ENCODE measurements at places on chromosomes 5 and 9.

DNA sequence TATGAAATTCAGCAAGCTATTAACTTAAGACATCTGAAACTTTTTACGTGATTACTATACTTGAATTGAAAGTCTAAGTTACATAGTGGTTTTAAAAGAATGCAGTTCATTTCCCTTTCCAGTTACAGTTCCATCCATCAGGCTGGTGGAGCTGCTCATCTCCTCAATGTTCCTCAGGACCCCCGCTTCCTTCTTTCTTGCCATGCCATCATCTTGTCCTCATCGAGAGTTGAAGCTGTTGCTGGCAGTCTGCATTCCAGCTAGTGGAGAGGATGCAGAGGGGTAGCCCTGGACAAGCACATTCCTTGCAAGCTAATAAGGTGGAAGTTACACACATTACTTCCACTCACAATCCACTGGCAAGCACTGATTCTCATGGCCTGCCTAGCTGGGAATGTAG, 8.8 kb upstream of the RNF183 start:
- DNase-seq: no peak

- DNase-seq: no peak
Measured at GRCh38 chr9:82938426-82939218, 124.3 kb downstream of the RASEF start.

GRCh38 chr9:93620881-93621820, 44.8 kb downstream of the PHF2 start:
- no peak for DNase-seq

DNA sequence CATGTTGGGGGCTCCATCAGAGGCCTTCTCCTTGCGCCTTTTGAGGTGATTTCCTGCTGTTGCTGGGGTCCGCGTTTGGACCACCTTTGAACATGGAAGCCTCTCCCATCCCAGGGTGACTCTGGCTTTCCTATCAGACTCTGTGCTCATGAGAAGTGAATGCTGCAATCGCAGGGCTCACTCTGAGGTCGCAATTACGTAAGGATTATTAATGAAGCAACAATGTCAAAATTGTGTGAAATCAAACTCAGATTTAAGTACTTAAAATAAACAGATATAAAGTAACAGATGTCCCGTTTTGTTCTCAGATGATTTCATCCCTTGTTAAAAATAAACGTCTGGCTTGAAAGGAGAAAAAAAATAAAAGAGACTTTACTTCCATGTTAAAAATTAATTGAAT, 634.2 kb downstream of the BNC2 start:
- DNase-seq: no peak

- DNase-seq: no peak
Measured at GRCh38 chr9:37955781-37956422, 52.0 kb upstream of the SLC25A51 start.

GRCh38 chr5:168291342-168291963, at the start of gene WWC1:
Gene WWC1, plus strand, starts transcription at chr5:168291645. Its CDS starts 508 bp downstream, at chr5:168292153.
- DNase-seq: no peak

- DNase-seq: no peak
Measured at GRCh38 chr5:14665949-14666348, 1.4 kb downstream of the OTULIN start.

DNA sequence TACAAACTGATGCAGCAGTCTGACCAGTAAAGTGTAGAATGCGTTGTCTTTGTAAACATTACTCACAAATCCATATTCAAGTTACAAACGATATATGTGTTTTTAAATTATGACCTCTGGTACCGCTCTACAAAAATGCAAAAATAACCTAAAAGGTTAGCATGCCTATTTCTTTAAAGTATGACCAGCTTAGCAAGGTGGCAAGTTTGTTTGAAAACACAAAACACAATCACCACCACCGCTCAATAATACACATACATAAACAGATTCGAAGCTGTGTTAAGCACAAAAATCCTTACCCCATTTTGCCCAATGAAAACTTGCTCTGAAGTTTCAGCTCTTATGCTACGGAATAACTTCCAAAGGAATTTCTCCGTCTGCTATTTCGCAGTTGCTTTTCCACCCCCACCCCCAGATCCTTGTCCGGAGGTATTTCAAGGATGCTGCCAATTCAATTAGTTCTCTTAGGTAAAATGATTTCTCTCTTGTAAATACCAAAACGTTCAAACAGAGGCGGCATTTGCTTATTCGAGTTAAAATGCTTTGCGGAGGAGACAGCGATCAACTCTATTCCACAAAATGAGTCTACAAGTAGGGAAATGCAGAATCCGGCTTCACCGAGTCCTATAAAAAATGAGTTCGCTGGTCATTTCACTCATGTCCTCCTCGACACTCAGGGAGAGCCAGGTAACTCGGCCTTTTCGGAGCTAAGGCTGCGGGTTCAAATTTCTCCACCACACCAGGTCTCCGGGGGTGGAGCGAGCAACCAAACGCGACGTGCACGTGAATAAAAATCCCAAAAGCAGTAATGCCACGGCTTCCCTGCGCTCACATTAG, 1.2 kb downstream of the HOMER1 start:
- no peak for DNase-seq

DNA sequence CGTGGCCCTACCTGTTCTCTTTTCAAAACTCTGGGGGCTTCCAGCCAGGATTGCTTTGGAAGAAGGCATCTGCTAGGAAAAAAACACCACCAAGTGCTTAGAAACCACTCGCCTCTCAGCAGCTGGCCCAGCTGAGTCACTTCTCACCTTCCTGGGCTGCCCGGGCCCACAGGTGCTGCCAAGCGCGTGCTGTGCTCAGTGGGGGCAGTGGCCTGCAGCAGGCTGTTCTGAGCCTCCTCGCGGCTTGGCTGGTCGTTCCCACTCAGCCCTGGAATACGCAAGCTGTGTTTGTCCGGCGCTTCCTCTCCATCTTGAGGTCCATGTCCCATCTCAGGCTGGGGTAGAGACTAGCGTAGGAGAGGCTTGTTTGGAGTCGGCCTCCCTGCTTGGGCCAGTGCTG, 102.5 kb upstream of the FCN2 start:
- no peak for DNase-seq

DNA sequence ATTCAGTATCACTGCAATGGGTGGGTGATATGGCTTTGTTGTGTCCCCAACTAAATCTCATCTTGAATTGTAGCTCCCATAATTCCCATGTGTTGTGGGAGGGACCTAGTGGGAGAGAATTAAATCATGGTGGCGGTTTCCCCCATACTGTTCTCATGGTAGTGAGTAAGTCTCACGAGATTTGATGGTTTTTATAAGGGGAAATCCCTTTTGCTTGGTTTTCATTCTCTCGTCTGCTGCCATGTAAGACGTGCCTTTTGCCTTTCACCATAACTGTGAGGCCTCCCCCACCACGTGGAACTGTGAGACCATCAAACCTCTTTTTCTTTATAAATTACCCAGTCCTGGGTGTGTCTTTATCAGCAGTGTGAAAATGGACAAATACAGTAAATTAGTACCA, 9.5 kb upstream of the NANS start:
- DNase-seq: no peak

DNA sequence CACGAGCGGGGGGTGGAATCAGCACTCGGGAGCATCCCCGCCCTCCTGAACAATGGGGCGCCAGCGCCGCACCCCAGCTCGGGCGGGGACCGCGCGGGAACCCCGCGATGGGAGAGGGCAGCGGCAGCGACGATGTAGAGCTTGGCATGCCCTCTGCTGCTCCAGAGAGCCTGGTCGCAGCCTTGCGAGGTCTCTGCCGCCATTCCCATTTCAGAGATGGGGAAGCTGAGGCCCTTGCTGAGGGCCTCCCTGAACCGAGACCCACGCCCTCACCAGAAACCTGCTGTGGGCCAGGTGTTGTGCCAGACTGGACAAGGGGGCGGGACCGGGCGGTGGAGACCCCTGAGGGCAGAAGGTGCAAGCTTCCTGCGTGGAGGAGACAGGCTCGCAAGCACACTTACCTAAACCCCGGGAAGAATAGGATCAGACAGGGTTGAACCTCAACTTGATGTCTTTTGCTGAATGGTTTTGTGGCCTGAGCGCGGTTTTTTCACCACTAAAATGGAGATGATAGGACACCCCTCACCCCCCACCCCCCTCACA, 647 bp upstream of the MEGF9 start:
- no peak for DNase-seq

- no peak for DNase-seq
Measured at GRCh38 chr5:132469380-132470009, 21.1 kb downstream of the IRF1 start.

DNA sequence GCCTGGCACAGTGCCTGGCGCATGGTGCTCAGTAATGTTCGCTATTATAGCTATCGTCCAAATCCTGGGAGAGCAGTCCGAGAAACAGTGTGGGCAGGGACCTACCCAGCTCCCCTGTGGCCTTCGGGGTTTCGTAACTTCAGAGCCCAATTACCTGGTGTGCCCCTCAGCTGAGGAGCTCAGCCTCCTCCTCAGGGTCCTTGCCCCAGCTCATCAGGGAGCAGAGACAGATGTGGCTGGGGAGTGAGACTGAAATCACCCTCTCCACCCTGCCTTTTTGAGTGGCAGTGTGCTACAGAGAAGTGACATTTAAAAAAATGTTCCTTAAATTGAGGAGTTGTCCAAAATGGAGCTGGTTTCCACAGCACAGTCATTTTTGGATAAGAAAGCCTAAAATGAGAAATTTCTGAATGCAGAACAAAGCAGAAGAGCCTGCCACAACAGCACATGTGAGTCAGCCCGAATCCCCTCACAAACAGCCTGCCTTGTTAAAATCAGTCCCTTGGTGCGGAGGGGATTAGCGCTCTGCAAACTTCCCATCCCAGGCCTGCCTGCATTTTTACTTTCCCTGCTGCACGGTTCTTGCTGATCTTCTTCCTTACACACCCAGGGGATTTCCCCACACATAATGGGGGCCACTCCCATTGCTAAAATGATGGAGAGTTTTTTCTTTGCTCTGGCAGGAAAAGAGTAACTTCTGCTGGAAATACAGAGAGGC, 78.1 kb upstream of the PITX1 start:
- DNase-seq: no peak

- no peak for DNase-seq
Measured at GRCh38 chr5:100899675-100900074, 3.4 kb downstream of the ST8SIA4 start.

DNA sequence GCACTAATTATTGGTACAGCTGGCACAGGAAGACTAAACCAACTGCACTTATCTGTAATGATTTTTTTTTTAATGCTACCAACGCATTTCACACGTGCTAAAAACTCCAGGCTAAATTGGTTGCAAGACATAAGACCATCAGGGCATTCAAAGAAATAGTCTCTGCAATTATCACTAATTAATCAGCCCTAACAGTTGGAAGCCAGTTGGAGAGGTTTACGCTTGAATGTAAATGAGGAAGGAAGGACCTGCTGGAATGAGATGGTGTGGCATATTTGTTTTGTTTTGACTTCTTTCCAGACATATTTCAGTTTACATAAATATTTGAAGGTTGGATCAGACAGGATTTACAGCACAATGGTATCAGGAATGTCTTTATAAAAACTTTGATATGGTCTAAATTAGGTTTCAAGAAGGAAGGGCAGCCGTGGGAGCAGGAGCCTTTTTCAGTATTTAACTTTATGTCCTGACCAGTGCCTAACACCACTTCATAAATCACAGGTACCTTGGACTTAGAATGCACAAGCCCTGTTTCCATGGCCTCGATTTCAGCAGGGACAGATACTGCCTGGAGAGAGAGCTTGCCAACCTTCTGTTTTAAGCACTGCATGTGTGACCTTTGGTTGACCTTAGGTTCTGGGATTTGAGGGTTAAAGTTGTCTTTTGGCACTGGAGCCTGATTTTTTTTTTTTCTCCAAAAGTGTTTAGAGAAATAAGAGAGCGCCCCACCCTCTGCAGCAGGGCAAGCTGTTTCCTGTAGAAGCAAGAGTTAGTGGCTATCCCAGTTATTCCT, 199.8 kb upstream of the MAP3K1 start:
- no peak for DNase-seq

- DNase-seq: no peak
Measured at GRCh38 chr9:86562691-86563090, 208.5 kb upstream of the TUT7 start.

DNA sequence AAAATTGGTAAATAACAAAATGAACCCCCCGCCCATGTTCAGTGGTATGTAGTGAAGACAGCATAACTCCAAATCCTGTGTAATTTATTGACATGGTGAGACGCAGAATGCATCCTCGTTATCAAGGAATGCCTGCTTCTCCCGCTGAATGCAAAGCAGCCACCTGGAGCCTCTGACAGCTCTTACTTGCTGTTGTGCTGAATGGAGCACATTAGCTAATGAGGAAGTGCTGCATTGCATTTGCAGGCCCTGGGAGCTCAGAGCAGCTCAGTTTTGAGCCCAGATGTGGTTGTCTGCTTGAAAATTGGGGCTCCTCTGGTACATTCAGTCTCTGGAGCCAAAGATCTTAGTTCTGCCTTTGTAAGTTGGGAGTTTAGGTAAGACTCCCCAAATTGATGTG, 28.9 kb downstream of the PLAC8L1 start:
- DNase-seq: no peak

GRCh38 chr5:122376250-122376649, 64.2 kb downstream of the SNCAIP start:
- DNase-seq: no peak

DNA sequence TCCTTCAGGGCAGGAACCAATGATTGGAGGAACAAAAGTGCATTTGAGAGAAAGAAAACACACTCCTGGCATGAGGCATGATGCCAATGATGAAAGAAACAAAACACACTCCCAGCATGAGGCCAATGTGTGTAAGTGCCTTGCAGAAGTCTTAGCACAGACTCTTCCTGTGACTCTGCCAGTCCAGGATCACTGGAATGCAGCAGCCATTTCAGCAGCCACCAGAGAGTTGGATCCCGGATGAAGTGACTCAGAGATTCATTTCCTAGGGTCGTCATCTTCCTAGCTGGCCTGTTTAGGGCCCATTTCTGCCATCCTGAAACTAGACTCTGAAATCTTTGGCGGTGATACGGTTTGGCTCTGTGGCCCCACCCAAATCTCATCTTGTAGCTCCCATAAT, 212.5 kb downstream of the CFAP90 start:
- no peak for DNase-seq

- no peak for DNase-seq
Measured at GRCh38 chr9:121989010-121989409, 104.1 kb downstream of the TTLL11 start.

GRCh38 chr5:35971186-35971877, 19.9 kb downstream of the UGT3A1 start:
- no peak for DNase-seq

DNA sequence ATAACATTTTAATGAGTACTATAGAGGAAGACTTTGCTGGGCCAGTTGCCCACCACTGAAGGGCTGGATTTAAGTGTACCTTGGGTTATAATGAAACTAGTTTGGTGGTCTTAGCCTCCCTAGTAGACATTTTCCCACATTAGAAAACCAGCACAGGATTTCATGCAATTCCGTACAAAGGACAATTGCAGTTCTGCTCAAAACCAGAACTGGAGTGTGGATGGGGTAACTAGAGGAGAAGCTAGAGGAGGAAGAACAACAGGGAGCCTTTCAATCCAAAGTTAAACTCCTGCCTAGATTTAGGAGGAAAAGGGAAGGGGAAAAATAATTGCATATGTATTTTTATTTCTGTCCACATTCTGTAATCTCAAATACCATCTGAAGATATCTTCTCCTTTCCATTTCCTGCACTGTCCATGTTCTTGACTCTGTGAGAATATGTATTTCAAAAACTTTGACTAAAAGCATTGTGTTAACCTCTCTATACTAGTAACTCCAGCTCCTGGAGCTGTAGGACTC, 97.5 kb upstream of the SSBP2 start:
- DNase-seq: no peak
